Psoas muscle (tissue), 8 donors: ENCODE measurements at places on chromosomes 1 and 21.

GRCh38 chr1:203556047-203556851, 62.3 kb downstream of the OPTC start:
- DNase-seq = peak; percentile 75

- DNase-seq = no peak
Measured at GRCh38 chr21:30800605-30801004, 12.5 kb downstream of the KRTAP8-1 start.

- no peak for DNase-seq
Measured at GRCh38 chr1:209154912-209155311, 428.6 kb upstream of the CAMK1G start.

GRCh38 chr1:241356187-241356518, 852 bp downstream of the RGS7 start:
- DNase-seq = no peak

DNA sequence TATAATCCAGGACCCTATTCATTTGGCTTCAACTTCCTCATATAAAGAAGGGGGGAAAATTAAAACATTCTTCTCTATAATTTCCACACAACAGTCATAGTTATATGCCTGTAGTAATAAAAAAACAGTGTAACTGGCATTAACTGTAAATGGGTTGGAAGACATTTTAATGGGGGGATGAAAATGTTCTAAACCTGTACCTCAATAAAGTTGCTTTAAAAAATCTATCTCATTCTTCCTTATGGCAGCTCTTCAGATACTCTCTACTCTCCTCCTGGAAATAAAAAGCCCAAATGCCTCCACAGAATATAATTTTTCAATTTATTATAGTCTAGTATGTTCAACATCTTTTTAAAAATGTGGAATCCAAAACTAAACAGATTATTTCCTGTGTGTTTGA, 2.6 kb downstream of the LRRIQ3 start:
- no peak for DNase-seq

DNA sequence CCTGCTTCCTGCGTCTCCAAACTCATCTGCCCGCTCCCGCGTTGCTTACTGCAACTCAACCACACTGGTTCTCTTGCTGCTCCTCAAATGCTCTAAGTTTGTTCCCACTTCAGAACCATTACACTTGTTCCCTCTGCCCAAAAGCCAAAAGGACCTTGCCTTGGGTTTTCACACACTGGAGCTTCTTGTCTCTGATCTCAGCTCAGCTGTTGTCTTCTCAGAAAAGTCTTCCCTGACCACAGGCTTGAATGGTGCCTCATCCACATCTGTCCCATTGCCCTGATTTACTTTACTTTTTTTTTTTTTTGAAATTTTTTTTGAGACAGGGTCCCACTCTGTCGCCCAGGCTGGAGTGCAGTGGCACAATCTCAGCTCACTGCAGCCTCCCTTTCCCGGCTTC, 44.3 kb upstream of the SYT14 start:
- no peak for DNase-seq

GRCh38 chr1:15758343-15758931, at the start of gene FBLIM1:
TSS of gene FBLIM1 (plus strand) at chr1:15758795. CDS start at chr1:15764984, 6,189 bp downstream.
- no peak for DNase-seq

DNA sequence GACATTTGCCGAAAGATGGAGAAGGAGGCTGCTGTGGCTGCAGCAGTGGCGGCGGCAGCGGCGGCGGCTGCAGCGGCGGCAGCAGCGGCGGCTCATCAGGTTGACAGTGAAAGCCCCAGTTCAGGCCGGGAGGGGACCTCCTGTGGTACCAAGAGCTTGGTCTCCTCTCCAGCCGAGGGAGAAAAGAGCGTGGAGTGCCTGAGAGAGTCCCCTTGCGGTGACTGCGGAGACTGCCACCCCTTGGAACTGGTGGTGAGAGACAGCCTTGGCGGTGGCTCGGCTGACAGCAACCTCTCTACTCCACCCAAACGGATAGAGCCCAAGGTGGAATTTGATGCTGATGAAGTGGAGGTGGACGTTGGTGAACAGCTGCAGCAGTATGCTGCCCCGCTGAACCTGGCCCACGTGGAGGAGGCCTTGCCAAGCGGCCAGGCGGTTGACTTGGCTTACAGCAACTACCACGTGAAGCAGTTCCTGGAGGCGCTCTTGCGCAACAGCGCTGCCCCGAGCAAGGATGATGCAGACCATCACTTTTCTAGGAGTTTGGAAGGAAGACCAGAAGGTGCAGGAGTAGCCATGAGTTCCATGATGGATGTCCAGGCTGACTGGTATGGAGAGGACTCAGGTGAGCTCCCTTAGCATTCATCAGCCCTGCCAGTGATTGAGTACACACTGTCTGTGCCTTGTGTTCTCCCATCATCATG, 6.3 kb downstream of the ZBTB8B start:
- DNase-seq = no peak

DNA sequence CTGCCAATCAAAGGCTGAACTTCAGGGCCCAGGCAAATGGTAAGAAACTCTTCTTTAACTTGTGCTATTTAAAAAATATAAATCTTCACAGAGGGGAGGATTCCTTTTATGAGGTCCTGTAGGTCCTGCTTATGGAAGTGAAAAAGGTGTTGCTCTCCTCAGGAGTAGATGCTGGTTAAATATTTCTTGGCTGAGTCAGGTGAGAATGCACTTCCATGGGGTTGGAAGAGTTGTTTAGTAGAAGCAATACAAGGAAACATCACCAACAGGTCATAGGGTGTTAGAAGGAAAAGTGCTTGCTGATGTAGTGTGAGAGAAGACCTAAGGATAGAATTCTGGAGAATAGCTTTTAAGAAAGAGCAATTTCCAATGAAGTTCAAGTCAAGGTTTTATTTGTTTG, 42.2 kb upstream of the ATP1A1 start:
- no peak for DNase-seq

DNA sequence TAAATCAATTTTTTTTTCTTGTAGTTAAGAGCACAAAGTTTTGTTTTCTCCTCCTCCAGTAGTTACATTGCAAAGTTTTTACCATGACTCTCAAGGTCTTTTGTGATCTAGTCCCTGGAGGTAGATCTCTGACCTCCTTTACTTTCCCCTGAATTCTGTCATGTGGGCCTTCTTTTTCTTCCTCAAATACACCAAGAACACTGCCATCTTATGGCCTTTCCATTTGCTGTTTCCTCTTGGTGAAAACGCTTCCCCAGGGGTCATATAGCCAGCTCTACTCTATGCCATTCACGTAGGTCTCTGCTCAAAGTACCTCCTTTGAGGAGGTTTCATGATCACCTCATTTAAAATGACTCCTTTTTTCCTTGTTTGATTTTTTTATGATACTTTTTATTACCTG, 2.7 kb downstream of the DDX20 start:
- DNase-seq = no peak

DNA sequence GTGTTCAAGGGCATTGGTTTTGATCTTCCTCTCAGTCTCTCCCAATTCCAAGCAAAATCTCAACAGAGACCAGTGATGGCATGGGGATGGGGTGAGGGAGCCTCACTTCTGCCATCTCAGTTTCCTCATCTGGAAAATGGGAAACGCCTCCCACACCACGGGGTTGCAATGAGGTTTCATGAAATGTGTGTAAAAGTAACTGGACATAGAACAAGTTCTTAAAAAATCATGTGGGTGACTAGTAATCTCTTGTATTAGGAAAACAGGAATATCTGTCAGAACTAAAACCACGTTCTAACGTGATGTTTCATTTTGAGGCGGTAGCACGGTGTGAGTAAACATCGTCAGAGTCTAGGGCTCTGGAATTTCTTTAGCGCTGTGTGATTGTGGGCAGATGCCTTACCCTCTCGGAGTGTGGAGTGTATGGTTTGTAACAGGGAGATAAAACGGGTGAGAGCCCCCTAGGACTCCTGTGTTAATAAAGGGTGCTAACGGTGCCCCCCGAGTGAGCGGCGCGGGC, 55.5 kb upstream of the DNAJC6 start:
- no peak for DNase-seq

GRCh38 chr1:44029260-44029910, 1.9 kb downstream of the SLC6A9 start:
- DNase-seq = no peak

- no peak for DNase-seq
Measured at GRCh38 chr1:234926559-234927311, 201.9 kb downstream of the TOMM20 start.

DNA sequence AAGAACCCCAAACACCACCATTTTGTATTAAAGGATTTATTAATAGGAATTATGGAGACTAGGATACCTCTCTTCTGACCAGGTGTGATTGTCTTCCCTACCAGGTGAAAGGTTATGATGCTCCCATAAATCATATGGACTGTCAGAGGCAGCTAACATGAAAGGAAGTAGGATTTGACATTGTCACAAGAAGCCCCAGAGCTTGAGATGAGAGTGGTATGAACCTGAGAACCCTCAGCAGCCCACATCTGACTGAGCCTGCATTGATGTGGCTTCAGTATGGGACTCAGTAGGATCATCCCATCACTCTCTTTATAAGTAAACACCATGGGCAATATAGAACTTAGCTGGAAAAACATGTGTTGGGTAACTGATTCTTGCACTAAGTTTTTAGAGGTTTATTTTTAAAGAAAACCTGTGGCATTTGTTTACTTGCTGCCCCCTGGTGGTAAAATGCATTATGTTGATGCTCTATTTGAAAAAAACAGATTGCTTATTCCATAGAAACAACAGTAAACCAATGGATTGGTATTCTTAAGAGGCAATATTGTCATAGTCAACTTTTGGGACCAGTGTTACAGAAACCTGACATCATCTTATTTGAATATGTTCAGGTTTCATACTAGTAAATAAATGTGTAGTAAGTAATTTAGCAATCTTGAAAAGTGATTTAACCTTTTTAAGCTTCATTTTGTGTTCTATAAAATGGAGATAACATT, 16.6 kb upstream of the CACYBP start:
- no peak for DNase-seq

- DNase-seq = no peak
Measured at GRCh38 chr1:174794861-174795260, 204.9 kb upstream of the CACYBP start.

DNA sequence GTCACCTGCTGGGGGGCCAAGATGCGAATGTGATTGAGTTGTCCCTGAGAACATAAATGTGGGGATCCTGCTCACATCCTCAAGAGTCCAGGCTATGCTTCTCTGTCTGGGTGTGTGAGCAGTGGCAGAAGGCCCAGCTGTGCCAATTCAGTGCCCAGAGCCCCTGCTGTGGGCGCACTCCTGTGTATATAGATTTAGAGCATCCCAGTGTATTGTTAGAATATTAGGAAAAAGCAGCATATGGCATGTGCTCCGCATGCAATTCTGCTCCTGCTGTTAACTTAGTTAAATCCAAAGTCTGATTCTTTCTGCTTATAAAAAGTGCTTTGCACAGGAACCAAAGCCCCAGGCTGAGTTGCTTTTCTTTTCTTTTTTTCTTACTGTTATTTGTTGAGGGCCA, 37.8 kb downstream of the FAM78B start:
- no peak for DNase-seq

DNA sequence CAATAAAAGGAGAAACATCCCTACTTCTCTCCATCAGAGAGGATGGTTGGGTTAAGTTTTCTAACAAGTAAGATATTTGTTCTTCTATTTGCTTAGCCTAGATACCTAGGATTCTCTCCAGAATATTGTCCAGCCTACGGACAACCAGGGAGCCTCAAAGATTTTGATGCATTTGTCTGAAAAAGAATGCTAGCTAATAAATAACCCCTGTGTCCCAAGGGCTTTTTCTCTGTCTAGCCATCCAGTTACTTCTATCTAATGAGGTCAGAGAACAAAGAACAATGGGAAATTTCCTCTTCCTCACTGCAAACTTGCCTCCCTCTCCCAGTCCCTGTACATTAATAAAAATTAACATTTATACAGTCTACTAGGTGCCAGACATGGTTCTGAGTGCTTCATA, 810 bp downstream of the RGS5 start:
- no peak for DNase-seq

GRCh38 chr1:117795190-117795589, 134.2 kb downstream of the GDAP2 start:
- peak; percentile 60 for DNase-seq

DNA sequence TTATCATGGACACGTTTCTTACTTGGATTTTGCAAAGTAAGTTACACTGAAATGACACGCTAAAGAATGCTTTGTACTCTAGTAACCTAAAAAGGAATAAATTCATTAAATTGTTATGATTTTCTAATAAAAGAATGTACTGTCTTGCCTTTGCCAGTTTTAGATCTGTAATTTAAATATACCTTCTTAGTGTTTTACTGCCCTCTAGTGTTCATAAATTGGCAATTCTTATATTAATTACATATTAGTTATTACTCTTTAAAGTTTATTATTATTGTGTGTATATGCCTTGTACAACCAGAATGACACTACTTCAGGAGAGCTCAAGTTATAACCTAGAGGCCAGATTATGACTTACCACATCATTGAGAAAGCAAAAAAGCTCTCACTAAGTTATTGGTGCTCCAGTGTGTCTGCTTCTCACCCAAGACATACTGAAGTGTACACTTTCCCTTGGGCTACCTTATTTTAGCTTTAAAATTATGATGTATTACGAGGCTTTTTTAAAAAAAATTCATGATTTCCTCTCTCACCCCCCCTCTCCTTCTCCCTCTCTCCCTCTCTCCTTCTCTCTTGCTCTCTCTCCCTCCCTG, 169.9 kb downstream of the HS2ST1 start:
- no peak for DNase-seq

DNA sequence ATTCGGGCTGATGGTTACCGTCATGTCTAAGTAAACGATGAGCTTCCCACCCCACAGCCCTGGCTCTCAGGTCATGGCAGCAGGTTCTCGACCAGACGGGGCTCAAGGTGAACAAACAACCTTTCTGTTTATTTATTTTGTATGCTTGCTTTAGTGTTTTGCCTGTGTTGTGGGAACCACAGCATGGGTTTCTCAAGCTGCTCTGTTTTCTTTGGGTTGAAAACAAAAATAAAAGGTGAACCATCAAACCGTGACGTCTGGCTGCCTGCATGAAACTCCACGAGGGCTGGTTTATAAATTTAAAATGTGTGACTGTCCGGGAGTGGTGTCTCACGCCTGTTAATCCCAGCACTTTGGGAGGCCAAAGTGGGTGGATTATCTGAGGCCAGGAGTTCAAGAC, 28.0 kb downstream of the TMEM51 start:
- no peak for DNase-seq

- no peak for DNase-seq
Measured at GRCh38 chr1:16134906-16135305, 21.0 kb downstream of the EPHA2 start.

GRCh38 chr1:89865498-89866382, 44.9 kb downstream of the LRRC8D start:
- no peak for DNase-seq

GRCh38 chr1:213670692-213671023, 317.1 kb upstream of the PROX1 start:
- no peak for DNase-seq

- DNase-seq = no peak
Measured at GRCh38 chr1:53906121-53906520, 12.1 kb downstream of the DIO1 start.

GRCh38 chr1:10529091-10529490, 54.3 kb downstream of the PEX14 start:
- no peak for DNase-seq

GRCh38 chr21:17697473-17697872, 84.8 kb upstream of the BTG3 start:
- DNase-seq = no peak
